GM20000 (cell line): ENCODE measurements at places on chromosomes 2 and 18.
A peak's percentile ranks its signal among the peaks of the same experiment; 100 is the strongest.

- DNase-seq: no peak
Observed at GRCh38 chr2:120250640-120251039, 2.0 kb upstream of the RALB start.

DNA sequence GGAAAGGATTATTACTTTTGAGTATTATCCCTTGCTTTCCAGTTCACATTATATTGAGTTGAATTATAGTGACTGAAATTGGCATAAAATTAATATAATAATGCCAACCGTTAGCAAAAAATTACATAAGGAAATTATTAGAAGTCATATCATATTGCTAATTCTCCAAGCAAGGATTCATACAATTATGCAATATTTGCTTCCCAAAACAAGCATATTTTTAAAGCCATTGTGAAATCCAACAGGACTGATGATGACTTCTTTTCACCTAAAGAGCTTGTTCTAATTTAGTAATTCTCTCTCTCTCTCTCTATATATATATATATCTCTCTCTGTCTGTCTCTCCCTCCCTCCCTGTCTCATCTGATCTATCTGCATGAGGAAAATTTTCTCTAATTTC lies 283.5 kb downstream of the DSEL start:
- no peak for DNase-seq

DNA sequence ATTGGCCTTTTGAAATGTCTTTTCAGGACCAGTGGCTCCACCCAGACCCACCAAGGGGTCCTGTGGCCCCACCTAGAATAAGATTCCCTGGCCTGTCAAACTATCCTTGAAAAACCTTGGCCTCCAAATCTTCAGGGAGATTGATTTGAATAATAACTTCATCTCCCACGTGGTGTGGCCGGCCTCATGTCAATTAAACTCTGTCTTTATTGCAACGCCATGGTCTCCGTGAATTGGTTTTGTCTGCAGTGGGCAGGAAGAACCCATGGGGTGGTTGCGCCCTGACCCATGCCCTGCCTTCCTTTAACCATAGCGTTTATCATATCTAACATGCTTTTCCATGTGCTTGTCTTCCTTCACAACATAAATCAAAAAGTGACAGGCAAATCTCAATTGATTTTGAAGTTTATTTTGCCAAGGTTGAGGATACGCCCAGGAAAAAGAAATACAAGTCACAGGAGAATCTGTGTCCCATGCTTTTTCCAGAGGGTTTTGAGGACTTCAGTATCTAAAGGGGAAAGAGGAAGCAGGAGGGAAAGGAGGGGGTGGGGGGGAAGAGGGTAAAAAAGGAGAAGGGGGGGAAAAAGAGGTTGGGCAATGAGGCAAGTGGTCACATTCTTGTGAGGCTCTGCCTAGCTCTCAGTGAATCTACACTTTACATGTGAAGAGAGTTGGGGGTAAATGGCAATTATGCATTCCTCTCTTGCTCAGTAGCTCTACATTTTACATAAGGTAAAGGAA lies 66.5 kb upstream of the CABLES1 start:
- DNase-seq: no peak

GRCh38 chr2:65320042-65320725 lies 92.6 kb downstream of the ACTR2 start:
- DNase-seq: peak; percentile 69

GRCh38 chr2:33250417-33251029 lies 225.9 kb upstream of the RASGRP3 start:
- no peak for DNase-seq

DNA sequence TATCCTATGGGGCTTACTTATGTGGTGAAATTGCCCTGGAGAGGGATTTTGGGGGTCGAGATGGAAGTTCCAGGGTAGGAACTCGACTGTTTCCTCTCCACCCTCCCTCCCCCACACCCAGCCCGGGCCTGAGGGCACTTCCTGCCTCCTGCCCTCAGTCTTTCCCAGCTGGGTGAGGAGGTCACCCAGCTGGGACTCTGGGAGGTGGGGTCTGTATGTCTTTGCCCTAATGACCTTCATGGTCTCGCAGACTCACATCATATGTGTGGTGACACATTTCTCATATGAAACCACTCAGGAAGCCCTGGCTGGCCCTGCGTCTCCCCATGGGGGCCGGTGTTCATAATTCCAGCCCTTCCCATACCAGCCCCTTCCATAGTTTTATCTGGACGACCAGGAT lies 12.4 kb downstream of the ATOH8 start:
- DNase-seq: no peak

DNA sequence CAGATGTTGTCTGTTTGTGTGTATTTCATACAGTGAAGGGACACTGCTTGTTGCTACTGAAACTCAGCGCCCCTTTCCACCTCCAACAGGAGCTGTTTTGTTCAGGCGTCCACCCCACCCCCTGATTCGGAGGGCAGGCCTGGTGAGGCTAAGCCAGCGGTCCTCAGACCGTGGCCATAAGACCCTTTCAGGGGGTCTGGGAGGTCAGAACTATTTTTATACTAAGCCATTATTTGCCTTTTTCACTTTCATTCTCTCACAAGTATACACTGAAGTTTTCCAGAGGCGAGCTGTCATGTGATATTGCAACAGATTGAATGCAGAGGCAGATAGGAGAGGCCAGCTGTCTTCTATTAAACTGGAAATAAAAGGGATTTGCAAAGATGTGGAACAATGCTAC lies 39.7 kb upstream of the IGFBP5 start:
- DNase-seq: no peak

DNA sequence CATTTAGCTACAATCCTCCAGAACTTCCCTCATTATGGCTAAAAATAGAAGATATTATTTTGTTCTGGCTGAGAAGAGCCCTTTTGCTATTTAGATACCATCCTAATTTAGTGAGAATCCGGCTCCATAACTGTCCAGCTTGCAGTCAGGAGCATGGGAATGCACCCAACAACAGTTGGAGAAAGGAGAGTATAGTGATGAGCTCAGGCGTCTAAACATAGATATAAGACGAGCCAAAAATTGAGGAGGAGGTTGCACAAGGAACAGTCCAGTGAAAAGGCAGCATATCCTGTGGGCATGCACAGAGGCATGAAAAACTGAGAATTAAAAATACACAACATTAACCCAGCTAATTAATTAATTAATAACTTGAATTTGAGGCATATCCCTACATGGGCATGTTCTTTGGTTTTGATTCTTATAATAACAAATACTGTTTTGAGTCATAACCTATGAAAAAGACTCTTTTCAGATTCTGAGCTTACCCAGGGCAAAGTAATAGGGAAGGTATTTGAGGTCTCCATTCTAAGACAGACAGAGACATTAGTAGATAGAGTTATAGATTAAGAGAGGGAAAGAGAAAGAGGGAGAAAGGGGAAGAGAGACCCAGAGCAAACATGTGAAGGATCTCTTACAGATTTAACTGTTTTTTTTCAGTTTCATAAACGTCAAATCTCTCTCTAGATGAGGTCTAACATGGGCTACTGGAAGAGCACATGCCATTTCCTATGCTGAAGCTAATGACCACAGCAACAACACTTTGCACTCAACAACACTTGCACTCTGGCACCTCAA lies 311.2 kb downstream of the OSR1 start:
- DNase-seq: peak; percentile 15

DNA sequence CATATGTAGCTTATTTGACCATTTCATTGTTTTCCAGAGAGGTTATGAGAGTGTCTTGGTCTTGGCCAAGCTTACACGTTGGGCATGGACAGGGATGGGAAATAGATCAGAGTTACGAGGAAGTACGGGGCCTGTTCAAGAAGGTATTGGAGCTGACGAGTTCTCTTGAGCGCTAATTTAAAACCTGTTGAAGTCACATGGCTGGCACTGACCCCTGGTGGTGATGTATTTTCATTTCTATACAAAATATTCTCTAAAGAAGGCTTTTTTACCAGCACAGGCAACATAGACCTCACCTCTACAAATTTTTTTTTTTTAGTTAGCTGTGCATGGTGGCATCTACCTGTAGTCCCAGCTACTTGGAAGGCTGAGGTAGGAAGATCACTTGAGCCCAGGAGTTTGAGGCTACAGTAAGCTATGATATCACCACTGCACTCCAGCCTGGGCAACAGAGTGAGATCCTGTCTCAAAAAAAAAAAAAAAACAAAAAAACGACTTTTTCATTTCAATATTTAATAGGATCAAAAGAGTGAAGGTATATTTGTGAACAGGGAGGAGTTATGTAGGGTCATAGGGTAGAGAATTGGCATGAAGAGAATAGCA lies 19.6 kb downstream of the UGP2 start:
- DNase-seq: peak; percentile 43

DNA sequence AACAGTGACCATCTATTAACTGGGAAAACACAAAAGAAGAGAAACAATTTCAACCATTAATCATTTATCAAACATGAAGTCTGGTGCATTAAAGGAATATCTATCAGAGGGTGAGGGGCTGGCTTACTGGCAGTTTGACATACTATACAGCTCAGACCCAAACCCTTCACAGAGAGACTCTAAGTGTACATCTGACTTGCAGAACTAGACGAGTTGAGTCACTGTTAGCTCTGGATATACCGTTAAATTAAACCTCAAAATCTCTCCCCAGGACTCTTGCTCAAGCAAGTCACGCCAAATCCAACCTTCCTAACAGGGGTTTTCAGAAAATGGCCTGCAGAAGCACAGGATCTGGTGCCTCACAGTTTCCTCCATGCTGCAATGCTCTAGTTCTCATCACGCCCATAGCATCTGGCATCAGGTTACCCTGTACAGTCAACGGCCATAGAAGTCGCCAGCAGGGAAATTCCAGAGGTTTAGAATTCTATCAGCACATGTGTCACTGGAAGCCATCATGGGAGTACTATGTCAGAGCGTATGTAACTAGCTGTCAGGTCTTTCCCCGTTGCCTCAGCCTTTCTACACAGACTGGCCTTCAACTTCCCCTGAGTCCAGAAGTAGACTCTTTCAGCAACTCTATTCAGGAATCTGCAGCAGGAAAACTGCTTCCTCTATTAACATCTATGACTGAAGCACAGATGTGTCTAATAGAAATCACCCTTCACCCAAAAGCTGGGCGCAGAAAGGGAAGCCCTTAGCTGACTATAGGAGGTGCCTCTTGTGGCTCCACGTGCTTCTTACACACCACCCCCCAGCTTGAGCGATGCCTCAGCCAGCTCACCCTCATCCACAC lies 9.3 kb downstream of the TGOLN2 start:
- no peak for DNase-seq

GRCh38 chr2:234488913-234489451 lies 7.9 kb downstream of the ARL4C start:
- peak; percentile 37 for DNase-seq

GRCh38 chr2:235711527-235711926 lies 217.7 kb downstream of the AGAP1 start:
- DNase-seq: no peak

DNA sequence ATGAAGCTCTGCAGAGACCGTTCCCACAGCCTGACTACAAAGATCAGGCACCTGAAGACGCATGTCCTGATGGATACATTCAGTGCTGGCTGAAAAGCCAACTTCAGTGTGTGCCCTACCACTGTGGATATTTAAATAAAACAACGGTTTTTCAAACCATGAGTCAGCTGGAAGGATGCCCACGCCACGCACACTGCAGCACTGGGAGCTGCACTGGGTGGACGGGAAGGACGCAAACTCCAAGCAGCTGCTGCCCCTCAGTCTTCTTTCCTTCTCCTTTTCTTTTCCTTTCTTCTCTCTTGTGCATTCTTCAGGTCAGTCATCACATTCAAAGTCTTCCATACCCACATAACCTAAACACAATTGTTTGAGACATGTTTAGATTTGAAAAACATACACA lies 7.9 kb downstream of the TMEM18 start:
- no peak for DNase-seq
